Sigmoid colon (tissue), 7 donors: ENCODE measurements at places on chromosomes 6 and 20. TPM values are rescaled to one million over a fixed set of nuclear protein-coding genes. Genes with fewer than 3 reads are reported as not detected.

The GINS1 gene
- total RNA-seq: 1.4 TPM

GRCh38 chr6:131822119-131822518 lies 14.3 kb downstream of the ENPP1 start:
- DNase-seq: no peak
- no peaks in the 10 kb centered on the region for H3K4me1 ChIP-seq
- H3K27ac ChIP-seq: no peak overlapping the region
- H3K36me3 ChIP-seq: no peaks in the 10 kb centered on the region
- no peaks in the 10 kb centered on the region for H3K27me3 ChIP-seq

The PTGIS gene
- 55.3 TPM for total RNA-seq

DNA sequence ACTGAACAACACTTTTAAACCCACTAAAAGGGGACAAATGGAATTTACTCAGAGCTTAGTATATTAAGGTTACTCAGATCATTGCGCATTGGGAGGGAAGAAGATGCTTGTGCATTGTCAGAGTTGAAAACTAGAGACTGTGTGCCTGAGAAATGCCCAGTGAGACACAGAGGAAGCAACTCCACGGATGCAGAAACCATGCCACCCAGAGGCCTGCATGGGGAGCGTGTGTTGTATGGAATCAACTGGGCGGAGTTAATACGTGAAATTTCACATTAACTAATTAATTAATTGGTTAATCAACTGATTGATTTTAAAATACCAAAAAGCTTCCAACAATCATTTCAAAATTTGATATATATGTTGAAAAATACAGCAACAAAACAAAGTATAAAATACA lies 391.6 kb downstream of the PLCB1 start:
- H3K4me3 ChIP-seq: no peak overlapping the region
- H3K27ac ChIP-seq: no peak overlapping the region
- peaks cover 11% of the 10 kb centered on the region for H3K4me1 ChIP-seq
- no peaks in the 10 kb centered on the region for H3K27me3 ChIP-seq

DNA sequence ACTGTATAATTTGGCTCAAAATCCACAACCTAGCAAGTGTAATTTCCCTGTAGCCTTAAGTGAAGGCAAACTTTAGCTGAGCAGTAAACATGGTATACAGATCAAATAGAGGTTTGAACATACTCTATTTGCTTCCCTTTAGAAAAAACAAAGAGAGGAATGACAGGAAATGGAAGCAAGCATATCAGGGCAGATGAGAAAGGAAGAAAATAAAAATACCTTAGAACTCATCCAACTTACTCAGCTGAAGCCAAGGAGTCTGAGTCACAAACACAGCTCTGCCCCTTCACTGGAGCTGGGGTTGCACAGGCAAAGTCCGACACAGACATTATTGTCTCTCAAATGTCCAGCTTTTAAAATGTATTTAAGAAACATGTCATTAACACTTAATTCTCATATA lies 379.9 kb upstream of the IRAK1BP1 start:
- no peaks in the 10 kb centered on the region for H3K27me3 ChIP-seq
- no peak overlapping the region for H3K4me3 ChIP-seq
- no peaks in the 10 kb centered on the region for H3K4me1 ChIP-seq
- H3K27ac ChIP-seq: no peak overlapping the region
- DNase-seq: no peak
